CD8-positive, alpha-beta memory T cell (primary cell): ENCODE measurements at places on chromosomes 11 and 22.

DNA sequence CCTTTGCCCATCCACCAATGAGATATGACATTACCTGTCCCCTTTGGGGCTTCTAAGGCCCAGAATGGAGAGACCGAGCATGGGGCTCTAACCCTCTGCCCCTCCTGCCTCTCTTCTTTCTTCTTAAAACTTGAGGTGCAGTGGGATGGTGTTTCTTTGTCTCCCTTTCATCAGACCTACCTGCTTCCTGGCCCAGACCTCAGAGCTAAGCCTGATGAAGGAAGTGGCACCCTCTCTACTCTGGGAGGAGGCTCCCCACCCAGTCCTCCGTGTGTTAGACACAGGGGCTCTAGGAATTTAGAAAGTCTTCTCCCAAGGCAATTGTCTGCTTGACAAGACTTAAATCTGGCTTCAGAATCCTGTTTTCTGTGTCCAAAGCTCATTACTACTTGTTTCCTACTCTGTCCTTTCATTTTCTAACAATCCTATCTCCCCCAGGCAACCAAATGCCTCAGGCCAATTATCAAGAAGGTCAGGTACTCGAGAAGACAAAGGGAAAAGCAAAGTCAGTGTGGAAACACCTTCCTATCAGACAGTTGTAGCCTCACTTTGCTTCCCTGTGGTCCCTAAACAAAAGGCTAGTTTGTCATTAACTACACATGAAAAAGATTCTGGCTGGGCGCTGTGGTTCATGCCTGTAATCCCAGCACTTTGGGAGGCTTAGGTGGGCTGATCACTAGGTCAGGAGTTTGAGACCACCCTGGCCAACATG, 20.3 kb upstream of the PARVA start:
- DNase-seq: no peak

DNA sequence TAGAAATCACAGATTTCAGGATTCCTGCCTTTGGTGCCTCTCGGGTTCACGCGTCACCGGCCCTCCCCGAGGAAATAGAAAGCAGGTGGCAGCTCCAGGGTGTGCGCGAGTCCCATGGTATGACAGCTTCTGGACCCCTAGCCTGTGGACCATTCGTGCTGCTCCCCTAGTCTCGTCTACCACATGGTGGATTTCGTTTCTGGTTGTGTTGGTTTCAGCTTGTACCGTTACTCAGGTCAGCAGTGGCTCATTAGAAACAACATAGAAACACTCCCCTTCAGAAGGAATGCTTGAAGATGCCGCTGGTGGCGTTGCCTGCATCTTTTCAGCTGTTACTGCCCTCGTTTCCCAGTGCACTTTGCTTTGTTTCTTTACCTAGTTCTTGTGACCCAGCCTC, 700 bp downstream of the TTC17 start:
- DNase-seq: no peak

- no peak for DNase-seq
Observed at GRCh38 chr11:19552161-19552560, 160.5 kb upstream of the NAV2 start.

GRCh38 chr11:48108231-48109045, 108.2 kb upstream of the OR4B1 start:
- no peak for DNase-seq

GRCh38 chr11:8375932-8376331, 112.3 kb upstream of the LMO1 start:
- no peak for DNase-seq
